ENCODE measurements at places on chromosomes 12 and 14.

GRCh38 chr14:102951034-102951433 lies 28.6 kb downstream of the AMN start:
- DNase-seq, result no peak

DNA sequence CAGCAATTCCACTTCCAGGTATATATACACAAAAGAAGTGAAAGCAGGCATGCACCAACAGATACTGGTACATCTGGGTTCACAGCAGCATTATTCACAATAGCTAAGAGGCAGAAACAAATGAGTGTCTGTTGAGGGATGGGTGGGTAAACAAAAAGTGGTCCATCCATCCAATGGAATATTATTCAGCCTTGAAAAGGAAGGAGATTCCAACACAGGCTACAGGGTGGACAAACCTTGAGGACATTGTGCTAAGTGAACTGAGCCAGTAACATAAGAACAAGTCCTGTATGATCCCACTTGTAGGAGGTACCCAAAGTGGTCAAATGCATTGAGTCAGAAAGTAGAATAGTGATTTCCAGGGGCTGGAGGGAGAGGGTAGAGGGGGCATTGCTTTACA lies 27.6 kb upstream of the BEGAIN start:
- DNase-seq, result no peak

DNA sequence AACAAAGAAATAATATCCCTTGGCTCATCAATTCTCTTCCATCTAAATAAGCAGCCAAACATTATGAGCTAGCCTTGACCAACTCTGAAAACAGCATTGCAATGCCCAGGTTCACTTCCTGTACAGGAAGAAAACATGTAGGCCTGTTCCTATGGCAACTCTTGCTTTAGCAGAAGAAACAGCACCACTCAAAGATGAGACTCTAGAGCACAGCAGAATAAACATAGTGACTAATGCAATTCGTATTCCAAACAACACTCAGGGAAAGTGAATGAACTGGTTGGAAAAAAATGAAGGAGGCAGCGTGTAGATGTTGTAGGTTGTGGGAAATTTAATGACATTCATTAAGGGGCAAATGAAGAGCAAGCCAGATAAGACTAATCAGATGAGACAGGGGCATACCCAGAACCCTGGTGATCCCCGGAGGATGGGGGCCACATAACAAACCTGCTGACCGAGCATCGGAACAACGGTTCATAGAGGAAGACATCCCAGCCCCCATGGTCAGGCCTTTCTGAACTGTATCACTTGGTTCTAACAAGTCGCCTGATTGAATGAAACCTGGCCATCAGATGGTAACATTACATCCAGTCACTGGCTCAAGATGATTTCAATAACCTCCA lies 9.0 kb downstream of the ARHGDIB start:
- peak; percentile 99 for DNase-seq

GRCh38 chr12:37543131-37543965 lies 773.2 kb upstream of the ALG10B start:
- no peak for DNase-seq

DNA sequence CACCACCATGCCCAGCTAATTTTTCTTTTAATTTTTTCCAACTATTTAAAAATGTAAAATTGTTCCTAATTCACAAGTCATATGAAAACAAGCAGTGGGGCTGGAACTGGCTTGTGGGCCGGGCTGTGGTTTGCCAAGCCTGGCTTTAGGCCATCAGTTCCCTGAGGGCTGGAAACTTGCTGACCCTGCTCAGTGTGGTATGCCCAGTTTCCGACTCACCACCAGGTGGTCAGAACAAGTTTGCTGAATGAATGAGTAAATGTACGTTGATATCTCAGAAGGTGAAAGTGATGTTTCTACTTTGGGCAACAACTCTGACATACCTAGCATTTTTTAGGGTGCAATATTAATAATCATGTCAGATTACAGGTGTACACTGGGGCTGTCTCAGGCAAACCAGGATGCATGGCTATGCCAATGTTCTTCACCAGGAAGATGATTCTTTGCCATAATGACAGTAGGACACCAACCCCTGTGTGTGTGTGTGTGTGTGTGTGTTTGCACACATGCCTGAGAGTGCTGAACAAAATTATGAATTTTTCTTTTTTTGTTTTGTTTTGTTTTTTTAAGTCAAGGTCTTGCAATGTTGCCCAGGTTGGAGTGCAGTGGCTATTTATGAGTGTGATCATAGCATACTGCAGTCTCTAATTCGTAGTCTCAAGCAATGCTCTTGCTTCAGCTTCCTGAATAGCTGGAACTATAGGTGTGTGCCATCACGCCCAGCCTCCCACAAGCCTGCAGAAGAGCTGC lies 106.1 kb downstream of the PTPN11 start:
- DNase-seq, result peak; percentile 62

GRCh38 chr12:115223322-115223721 lies 539.3 kb upstream of the TBX3 start:
- DNase-seq, result peak; percentile 49

- DNase-seq, result no peak
Observed at GRCh38 chr12:45458854-45459807, 243.2 kb downstream of the ANO6 start.

GRCh38 chr14:65920996-65921395 lies 508.5 kb downstream of the FUT8 start:
- no peak for DNase-seq

- DNase-seq, result no peak
Observed at GRCh38 chr14:69328765-69329164, 68.8 kb downstream of the GALNT16 start.

- peak; percentile 93 for DNase-seq
Observed at GRCh38 chr14:103121846-103122584, 1.2 kb upstream of the TNFAIP2 start.

GRCh38 chr14:65103150-65103760 lies 938 bp upstream of the MAX start:
- no peak for DNase-seq

DNA sequence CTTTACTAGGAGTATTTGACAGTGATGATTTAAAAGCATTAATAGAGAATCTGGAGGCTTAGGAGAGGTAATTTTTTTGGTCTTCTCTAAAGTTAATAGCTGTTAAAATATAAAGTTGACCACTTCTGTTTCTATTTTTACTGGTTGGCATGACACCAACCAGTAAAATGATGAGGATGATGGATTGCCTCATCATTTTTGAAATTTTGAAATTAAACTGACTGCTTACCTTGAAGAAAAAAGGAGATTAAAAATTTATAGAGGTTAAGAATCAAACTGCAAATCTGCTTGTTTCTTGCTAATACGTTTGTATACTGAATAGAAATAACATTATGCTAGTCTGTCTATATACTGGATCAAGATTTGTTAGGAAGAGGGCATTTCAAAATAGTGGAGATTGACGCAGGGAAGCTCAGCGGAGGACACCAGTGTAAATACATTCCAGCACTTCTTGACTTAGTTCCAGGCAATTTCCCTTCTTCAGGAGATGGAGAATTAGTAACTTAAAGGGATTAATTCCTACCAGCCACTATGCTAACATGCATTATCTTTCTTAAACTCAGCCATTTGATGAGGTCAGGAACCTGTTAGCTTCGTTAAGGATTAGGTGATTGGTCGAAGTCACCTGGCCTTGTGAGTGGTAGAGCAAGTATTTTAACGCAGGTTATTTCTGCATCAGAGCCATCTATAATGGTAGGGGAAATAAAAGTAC lies 3.6 kb downstream of the EID3 start:
- DNase-seq, result no peak

DNA sequence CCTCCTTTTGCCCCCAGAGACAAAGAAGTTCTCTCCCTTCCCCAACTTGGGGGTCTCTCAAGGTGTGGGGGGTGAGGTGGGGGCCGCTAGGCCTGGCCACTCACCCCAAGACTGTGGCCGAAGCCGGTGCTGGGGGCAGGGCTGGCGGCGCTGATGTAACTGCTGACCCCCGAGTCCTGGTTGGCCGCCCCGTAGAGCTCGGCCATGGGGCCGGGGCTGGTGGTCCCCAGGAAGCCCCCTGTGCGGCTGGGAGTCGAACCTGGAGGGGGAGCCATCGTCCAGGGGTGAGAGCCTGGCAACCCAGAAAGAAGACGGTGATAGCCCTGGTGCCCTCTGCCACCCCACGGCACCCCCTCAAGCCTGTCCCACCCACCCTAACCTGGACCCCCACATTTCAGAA lies 18.5 kb upstream of the PLA2G1B start:
- DNase-seq, result no peak

- no peak for DNase-seq
Observed at GRCh38 chr12:119589634-119590033, 3.9 kb upstream of the TMEM233 start.

- DNase-seq, result no peak
Observed at GRCh38 chr14:55419663-55420062, 8.0 kb upstream of the ATG14 start.

DNA sequence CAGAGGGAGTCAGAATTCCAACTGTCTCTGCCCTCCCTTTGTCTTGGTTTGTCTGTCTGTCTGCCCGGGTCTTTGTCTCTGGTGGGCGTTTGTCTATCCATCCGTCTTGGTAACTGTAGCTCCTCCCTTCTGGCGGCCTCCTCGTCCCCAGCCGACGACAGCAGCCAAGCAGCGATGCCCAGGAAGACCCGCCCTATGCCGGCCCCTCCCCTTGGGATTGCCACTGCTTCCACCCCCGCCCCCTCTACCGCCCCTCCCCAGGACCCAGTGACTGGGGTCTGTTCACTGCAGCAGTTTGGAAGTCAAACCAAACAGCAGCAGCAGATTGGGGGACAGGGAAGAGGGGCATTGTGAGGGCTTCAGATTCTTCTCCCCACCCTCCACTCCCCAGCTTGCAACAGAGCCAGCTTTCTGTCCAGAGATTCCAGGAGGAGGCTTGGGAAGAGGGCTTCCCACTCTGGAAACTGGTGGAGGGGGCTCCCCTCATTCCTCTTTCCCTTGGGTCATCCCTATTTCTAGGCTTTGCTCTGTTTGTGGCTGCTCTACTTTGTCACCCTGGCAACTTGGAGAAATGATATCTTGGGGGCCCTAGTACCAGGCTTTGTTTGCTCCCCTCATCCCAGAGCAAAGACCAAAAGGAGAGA lies 2.4 kb upstream of the RARG start:
- DNase-seq, result no peak

DNA sequence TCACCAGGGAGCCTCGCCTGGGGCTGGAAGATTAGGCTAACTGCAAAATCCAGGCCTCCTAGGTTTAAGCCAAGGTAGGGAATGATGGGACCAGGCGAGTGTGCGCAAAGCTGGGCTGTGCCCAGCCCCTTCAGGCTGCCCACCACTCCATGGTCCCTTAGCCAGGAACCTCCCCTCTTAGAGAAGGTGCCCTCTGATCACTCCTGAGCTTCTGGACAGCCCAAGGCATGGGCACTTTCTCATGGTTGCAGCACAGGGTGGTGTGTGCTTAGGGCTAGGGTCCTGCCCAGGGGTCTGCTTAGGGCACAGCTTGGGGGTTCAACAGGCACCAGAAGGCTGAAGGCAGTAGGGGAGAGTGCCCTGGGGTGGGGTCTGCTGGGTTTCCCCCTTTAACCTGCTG lies 69.0 kb downstream of the PRIMA1 start:
- no peak for DNase-seq

- DNase-seq, result no peak
Observed at GRCh38 chr12:7091171-7091570, 1.1 kb downstream of the C1R start.

- peak; percentile 55 for DNase-seq
Observed at GRCh38 chr14:24312736-24313507, 1.6 kb downstream of the LTB4R start.

- DNase-seq, result peak; percentile 8
Observed at GRCh38 chr12:25789541-25789944, 168.9 kb upstream of the RASSF8 start.

DNA sequence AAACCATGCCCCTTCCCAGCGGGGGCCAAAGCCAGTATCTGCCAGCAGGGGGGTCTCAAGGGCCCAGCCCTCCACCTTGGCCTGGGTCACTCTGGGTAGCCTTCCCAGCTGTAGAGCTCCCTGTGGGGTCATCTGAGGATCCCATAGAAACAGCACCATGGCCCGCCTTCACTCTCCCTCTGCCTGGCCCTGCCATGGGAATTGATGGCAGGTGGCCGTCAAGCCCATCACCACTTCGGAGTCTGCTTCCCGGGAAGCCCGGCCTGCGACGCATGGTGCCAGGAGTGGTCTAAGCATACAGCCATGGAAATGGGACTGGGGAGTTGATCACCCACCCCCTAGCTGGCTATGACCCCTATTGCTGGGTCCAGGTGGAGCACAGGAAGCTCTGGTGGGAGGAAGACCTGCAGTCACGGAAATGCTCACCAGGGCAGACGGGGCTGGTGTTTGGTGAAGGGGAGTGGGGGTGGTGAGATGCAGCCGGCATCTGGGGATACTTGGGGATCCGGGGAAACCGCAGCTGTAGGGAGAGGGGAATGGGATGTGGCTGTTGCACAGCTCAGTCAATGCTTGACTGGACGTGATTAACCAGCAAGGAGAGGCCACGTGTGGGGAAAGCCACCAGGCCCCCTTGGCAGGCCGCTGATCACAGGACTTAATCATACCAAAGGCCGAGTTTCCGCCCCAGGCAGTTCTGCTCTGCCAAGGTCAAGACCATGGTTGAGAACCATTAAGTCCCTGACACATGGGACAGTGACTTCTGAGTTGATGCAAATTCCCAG lies 52.2 kb upstream of the DIO3 start:
- DNase-seq, result no peak

DNA sequence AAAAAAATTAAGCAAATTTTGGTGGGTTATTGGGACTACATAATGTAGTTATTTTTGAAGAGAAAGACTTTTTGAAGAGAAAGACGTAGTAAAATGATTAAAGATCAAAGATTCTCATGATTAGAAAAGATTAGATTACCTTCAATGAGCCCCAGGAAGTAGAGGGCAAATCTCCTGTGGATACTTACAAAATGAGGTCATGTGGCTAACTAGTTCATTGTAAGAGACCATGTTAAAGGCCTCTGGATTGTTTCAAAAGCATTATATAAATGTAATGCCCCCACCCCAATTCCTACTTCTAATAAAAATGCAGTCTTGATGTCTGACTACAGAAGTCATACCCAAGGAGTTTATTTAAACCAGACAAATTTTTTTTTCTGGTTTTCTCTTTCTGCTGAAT lies 93.3 kb downstream of the ERGIC2 start:
- DNase-seq, result no peak

GRCh38 chr12:7122811-7123769 lies 5.6 kb downstream of the RBP5 start:
- no peak for DNase-seq

- no peak for DNase-seq
Observed at GRCh38 chr14:23828616-23829015, 125.0 kb upstream of the DHRS4 start.

DNA sequence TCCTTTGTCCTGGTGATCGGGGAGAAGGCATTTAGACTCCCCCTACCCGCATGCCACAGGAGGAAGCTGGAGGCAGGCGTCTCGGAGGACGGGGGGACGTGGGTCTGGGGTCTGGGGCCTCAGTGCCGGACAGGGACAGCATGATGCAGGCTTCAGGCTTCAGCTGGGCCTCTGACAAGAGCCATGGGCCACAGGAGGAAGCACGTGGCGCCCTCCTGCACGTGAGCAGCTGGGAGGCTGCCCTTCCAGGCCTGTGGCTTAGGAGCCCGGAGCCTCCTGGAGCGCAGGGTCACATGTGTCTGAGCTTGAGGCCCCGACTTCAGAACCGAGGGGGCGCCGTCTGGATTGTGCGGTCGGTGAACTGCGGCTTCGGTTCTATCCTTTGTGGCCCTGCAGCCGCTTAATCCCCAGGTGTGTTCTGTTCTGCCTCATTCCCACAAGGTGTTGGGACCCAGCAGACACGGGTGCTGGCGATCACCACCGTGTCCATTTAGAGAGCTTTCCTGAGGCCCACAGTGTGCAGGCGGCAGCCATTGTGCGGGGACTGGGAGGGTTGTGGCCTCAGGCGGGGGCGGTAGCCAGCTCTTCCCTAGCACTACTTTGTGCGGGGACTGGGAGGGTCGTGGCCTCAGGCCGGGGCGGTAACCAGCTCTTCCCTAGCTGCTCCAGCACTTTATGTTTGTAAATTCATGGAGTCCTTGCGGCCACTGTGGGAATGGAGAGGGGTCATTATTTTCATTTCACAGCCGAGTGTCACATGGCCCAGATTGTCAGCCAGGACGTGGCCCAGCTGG lies 150.2 kb downstream of the ADGRD1 start:
- no peak for DNase-seq
